Chondrocyte (in vitro differentiated cells): ENCODE measurements at places on chromosomes 16 and 17. TPM values are rescaled to one million over a fixed set of nuclear protein-coding genes. Genes with fewer than 3 reads are reported as not detected.
A peak's percentile ranks its signal among the peaks of the same experiment; 100 is the strongest.

The CLEC10A gene
- not detected in 3 replicates for total RNA-seq

The KRTAP4-4 gene
- not detected in 3 replicates for total RNA-seq

The LHX1 gene
- not detected in 3 replicates for total RNA-seq

The HBA2 gene
- total RNA-seq: not detected in 3 replicates

DNA sequence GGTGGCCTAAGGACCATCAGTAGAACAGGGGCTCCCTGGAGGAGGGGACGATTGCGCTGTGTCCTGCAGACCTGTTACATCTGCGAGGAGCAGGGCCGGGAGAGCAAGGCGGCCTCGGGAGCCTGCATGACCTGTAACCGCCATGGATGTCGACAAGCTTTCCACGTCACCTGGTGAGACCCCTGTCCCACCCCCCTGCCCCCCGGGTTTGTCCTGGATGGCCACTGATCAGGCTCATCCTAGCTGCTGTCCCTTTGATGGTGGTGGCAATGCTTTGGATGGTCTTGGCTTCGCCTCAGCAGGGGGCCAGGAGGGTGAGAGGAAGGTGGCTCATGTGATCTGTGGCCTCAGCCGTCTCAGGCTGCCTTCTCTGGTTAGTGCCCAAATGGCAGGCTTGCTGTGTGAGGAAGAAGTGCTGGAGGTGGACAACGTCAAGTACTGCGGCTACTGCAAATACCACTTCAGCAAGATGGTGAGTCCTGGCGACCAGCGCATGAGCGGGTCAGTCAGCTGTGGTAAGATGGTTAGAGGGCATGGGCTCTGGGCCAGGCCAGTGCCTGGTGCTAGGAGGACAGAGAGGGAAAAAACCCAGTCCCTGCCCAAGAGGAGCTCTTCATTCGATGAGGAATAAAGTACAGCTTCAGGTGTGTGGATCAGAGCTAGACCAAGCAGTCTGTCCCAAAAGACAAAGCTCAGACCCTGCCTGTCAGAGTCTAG, 4.2 kb downstream of the MLLT6 start:
- peaks cover 19% of the 10 kb centered on the region for H3K36me3 ChIP-seq
- no peak overlapping the region for H3K4me3 ChIP-seq
- H3K4me1 ChIP-seq: peaks cover 24% of the 10 kb centered on the region
- no peak overlapping the region for H3K27ac ChIP-seq

DNA sequence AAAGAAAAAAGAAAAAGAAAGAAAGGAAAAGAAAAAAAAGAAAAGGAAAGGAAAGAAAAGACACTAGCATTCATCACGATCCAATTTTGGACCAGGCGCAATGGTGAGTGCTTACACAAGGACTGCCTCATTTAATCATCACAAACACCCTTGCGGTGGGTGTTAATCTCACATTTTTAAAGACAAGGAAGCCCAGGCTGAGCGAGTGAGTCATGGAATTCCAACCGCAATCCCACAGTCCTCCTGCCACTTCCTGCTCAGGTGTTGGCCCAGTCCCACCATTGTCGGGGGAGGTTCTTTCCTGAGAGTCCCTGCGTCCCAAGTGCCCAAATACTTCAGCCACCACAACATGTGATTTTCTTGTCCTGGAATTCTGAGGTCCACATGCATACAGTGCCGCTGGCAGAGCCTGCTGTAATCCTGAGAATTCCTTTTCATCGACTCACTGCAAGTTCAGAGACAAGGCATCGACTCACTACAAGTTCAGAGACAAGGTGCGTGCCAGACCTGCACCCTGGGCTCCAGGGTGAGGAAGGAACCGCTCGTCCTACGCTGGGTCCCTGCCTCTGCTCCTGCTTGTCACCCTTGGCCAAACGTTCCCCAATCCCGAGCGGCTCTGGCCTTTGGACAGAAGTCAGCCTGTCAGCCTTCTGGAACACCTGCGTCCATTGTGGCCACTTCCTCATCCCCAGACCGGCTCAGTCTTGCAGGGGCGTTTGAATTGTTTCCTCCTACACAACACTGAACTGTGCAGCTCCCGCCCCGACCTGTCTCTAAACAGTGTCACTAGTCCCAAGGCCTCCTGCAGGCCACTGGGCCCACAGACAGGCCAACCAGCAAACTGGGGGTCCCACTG, 5.8 kb downstream of the ZG16B start:
- DNase-seq: peak; percentile 86
- peaks cover 7% of the 10 kb centered on the region for H3K27me3 ChIP-seq
- H3K27ac ChIP-seq: peak overlapping the region; percentile 94
- H3K4me3 ChIP-seq: no peak overlapping the region

- H3K27me3 ChIP-seq: no peaks in the 10 kb centered on the region
- peaks cover 48% of the 10 kb centered on the region for H3K4me1 ChIP-seq
- DNase-seq: no peak
- no peak overlapping the region for H3K4me3 ChIP-seq
- H3K36me3 ChIP-seq: no peaks in the 10 kb centered on the region
Measured at GRCh38 chr17:29135464-29135863, 44.7 kb downstream of the MYO18A start.

GRCh38 chr17:49859991-49860953, 12.4 kb upstream of the TAC4 start:
- H3K27me3 ChIP-seq: peaks cover 15% of the 10 kb centered on the region
- DNase-seq: no peak
- no peak overlapping the region for H3K27ac ChIP-seq
- no peaks in the 10 kb centered on the region for H3K36me3 ChIP-seq
- no peak overlapping the region for H3K4me3 ChIP-seq

DNA sequence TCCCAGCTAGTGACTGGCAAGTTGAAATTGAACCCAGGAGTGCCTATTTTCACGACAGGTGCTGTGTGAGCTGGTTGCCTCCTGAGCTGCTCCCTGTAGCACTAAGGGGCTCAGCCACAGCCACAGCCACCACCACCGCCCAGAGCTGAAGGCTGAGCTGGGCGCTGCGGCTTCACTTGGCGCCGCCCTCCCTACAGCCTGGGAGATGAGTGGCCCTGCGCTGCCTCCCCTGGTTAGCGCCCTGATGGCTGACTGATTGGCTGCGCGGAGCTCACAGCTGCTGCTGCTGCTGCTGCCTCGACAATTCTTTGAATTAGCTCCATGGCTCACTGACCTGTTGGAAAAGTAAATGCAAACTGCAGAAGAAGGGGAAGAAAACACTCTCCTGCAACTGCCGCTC, 91.8 kb upstream of the TMEM132E start:
- no peaks in the 10 kb centered on the region for H3K4me1 ChIP-seq
- H3K4me3 ChIP-seq: no peak overlapping the region
- H3K36me3 ChIP-seq: no peaks in the 10 kb centered on the region
- peaks cover 12% of the 10 kb centered on the region for H3K27me3 ChIP-seq

GRCh38 chr16:50644729-50645128, 36.4 kb downstream of the SNX20 start:
- no peak overlapping the region for H3K4me3 ChIP-seq
- H3K36me3 ChIP-seq: peaks cover 4% of the 10 kb centered on the region
- peaks cover 12% of the 10 kb centered on the region for H3K27me3 ChIP-seq
- H3K4me1 ChIP-seq: peaks cover 5% of the 10 kb centered on the region
